ENCODE measurements at places on chromosomes 16 and 17.

GRCh38 chr16:82456683-82457082 lies 170.1 kb upstream of the CDH13 start:
- no peak for DNase-seq

GRCh38 chr17:34201225-34201624 lies 53.9 kb upstream of the CCL2 start:
- DNase-seq, result no peak

- DNase-seq, result no peak
These were observed 66.7 kb downstream of the GTF3C1 start for GRCh38 chr16:27483088-27483437.

GRCh38 chr17:80822021-80822699 lies 169.5 kb upstream of the CHMP6 start:
- no peak for DNase-seq

DNA sequence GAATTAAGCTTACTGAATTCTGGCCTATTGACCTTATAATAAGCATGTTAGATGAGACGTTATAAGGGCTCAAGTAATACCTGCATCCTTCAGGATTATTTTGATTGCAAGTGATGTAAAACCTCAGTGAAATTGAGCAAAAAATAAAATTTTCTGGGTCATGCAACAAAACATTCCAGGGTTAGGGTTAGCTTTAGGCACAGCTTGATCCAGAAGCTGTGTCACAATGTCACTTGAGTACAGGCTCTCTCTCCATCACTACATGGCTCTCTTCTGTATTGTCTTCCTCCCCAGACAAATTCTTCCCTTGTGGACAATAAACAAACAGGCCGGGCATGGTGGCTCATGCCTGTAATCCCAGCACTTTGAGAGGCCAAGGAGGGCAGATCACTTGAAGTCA lies 3.6 kb upstream of the NUP93 start:
- DNase-seq, result no peak

DNA sequence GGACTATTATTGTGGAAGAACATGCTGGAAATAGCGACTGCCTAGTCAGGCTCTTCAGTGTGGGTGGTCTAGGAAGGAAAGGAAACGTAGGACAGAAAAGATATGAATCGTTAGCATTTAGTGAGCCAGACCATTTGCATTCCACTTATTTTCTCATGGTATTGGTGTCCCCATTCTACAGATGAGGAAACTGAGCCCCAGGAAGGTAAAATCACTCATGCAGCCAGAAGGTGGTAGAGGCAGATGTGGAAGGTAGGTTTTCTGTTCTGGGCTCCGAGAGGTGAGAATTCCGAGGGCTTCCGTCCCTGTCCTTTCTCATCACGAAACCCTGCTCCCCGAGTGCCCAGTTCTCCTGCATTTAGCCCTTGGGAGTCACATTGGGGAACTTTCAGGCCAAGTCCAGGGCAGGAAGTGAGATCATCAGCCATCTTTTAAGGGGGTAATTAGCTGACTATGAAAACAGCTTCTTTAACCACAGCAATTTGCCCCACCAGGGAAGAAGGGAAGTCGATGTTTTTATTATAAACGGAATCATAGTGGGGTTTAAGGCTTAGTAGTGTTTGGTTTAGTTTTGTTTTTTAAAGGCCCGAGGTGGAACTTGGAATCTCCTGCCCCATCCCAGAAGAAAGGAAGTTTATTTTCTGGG lies 110.7 kb upstream of the IRX3 start:
- no peak for DNase-seq

- DNase-seq, result no peak
These were observed 2.5 kb downstream of the ITGAX start for GRCh38 chr16:31357324-31358109.

- DNase-seq, result no peak
These were observed 4.8 kb downstream of the PLK1 start for GRCh38 chr16:23683487-23683886.

DNA sequence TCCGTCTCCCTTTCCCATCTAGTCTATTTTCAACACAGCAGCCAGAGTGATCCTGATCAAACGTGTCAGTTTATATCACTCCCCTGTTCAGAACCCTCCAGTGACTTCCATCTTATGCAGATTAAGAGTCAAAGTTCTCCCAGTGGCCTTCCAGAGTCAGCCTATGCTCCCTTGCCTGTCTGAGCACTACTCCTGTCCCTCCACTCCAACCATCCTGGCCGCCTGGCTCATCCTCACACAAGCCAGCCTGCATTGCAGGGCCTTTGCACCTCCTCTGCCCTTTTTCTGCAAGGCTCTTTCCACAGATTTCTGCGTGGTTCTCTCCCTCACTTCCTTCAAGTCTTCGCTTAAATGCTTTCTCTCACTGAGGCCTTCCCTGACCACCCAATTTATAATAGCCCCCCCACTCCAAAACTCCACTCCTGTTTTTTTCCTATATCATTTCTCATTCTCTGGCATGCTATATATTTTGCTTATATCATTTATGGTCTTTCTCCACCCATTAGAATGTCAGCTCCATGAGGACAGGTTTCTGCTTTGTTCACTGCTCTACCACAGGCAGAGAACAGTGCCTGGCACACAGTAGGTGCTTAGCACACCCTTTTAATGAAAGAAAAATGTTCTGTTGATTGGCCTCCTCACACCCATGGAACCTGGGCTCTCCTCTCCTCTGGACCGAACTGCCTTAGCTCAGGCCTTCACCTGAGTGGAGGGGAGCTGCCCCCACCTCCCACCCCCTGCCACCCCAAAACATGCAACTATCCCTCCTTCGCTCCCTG lies 9.3 kb downstream of the SAMD14 start:
- DNase-seq, result no peak

DNA sequence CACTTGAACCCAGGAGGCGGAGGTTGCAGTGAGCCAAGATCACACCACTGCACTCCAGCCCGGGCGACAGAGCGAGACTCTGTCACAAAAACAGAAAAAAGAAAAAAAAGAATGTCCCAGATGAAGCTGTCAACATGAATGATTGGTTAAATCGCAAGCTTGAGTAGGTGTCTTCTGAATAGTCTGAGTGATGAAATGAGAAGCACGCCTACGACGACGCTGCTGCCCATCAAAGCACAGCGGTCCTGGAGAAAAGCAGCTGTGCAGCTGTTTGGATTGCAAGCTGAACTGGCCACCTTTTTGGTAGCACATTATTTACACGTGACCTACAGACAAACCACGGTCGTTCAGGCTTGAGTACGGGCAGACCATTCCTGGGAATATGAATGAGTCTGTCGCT lies 12.5 kb downstream of the ADCY9 start:
- no peak for DNase-seq

DNA sequence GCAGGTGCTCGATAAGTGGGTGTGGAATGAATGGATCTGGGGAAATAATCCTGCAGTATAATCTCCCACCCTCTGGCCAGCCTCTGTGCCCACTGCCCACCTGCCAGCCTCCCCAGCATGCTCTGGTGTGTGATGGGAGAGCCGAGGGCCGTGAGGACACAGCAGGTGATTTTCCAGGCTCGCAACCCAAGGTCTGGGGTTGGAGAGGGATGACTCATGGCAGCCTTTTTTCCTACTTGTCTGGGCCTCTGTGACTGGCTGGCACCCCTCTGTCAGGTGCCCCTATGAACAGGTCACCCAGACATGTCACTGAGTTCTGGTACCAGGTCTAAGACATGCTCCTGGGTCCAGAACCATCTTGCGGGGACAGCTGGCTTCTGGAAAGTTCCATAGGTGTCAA lies 385.7 kb upstream of the TNRC6C start:
- no peak for DNase-seq

DNA sequence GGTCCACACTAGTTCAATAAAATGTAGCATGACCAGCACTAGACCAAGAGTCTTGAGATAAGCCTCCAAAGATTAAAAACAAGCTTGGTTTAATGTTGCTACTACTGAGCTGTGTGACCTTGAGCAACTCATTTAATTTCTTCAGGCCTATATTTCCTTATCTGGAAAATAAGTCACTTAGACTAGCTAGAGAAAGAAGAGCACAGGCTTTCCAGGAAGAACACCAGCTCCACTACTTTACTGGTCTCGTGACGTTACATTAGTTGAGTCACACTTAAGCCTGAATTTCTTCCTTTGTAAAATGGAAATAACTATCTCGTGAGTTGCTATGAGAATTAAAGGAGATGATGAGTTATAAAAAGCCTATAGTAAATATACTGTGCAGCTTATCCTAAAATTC lies 5.4 kb downstream of the HELZ start:
- no peak for DNase-seq
